ENCODE measurements at places on chromosomes 11 and 22.

GRCh38 chr22:38881464-38881871 is 9.5 kb upstream of the CBX6 start:
- no peak for DNase-seq

DNA sequence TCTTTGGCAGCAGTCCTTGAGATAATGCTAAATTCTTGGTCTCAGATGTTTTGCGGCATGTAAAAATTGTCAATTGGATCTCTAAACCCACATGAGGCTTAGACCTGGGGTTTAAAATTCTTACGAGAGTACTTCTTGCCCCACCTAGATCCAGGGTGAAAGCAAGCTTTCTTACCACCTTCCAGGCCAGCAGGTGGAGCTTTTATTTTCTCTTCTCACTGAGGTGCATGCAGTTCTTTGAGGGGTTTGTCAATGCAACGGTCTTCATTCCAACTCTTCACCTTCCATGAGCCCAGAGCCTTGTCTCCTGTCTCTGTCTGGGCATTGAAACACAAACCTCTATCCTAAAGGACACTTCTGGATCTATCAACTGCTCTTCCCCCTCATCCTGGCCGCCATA is 154.1 kb downstream of the MYO18B start:
- no peak for DNase-seq

DNA sequence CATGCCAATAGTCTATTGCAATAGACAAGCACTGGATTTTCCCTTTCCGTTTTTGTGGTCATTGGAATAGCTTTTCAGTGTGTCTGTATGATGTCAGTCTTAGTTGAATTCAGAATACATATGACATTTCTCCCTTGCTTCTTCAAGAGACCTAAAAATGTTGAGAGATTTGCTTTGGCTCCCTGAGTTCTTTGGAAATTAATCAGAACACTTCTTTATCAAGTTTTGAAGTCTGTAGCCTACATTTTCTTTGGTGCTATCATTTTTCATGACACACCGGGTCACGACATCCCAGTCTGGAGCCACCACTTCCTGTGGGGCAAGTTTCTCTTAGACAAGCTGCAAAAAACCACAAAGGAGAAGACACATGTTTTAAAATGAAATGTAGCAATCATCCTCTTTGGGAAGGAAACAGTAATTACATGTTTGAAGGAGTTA is 847.1 kb downstream of the OPCML start:
- DNase-seq: no peak

- DNase-seq: no peak
Measured at GRCh38 chr11:65997286-65997685, 4.7 kb downstream of the EIF1AD start.

- no peak for DNase-seq
Measured at GRCh38 chr11:112226831-112227401, 688 bp downstream of the PTS start.

GRCh38 chr11:129894278-129895125 is 876 bp downstream of the NFRKB start:
- no peak for DNase-seq

- no peak for DNase-seq
Measured at GRCh38 chr11:47078751-47079521, 97.7 kb downstream of the ARFGAP2 start.

Data from stimulated activated CD8-positive, alpha-beta memory T cell treated with anti-CD3 and anti-CD28 coated beads, Interleukin-12 subunit alpha, Interleukin-12 subunit beta, amount 100 ng/mL, for 4 hours (primary cell).